ENCODE measurements at places on chromosomes 5 and 9.

DNA sequence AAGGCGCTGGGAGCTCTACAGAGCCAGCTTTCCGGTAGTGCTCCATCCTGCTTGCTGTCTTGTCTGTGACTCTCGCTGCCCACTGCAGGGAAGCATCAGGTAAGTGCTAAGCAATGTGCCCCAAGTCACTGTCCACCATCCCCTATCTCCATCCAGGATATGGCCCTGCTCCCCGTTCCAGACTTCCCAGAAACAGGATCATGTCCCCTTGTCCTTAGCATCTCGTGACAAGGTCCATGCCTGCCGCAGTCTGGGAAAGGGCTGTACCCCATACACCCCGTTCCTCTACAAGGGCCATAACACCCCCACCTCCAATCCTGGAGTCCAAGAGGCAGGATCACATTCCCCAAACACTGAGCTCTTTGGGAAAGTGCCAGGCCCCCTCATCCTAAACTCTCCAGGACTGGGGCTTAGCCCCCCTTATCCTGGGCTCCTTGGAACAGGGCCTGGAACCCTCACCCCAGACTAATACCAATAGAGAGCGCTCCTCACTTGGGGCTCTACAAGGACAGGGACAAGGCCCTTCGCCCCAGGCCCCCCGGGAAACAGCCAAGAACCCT, 566 bp downstream of the RPP25L start:
- no peak for DNase-seq

- no peak for DNase-seq
These were observed 465.5 kb downstream of the DNAH5 start for GRCh38 chr5:13478831-13479465.

GRCh38 chr5:79062436-79062835, 7.0 kb downstream of the DMGDH start:
- no peak for DNase-seq

DNA sequence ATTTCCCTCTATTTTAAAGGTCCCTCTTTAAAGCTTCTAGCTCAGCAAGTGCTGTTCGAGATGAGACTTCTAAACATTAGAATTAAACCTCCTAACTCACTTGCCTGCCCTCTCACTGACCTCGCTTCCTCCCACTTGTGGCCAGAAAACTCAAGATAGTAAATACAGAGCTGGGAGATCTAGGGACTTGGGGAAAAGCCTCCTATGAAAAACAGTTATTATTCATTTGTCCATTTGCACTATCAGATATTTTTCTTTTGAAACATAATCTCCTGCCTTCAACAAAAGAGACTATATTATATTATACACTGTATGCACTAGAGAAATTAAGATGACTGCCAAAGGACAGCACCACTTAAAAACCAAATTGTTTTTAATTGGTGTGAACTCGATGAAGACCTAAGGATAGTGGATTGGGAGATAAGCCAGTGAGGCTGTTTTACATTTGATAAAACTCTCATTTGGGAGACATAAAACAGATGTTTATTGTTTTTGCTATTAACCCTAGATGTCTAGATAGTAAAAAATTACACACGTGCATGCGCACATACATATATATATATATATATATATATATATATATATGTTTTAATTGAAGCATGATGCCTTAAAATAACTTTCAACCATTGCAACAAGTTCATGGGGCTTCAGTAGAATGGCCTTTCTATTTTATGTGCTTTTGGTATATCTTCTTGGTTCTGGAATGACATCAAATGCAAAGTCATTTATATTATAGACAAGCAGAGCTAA, 229.4 kb downstream of the ADAMTSL1 start:
- no peak for DNase-seq

DNA sequence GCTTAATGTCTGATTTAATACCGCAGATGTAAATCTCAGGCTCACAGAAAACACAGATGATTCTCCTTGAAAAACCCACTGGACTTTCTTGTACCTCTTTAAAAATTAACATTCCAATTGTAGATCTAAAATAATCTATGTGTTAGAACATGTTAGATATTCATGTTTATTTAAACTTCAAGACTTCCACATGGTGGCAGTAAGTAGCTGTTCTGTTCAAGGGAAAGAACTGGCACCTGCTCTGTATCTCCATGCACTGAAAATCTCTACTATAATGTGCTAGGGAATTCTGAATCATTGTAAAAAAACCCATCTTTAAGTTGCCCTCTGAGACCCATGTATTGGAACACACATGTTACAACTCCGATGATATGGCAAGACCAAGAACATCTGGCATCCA, 366.9 kb downstream of the DMRTA1 start:
- no peak for DNase-seq

DNA sequence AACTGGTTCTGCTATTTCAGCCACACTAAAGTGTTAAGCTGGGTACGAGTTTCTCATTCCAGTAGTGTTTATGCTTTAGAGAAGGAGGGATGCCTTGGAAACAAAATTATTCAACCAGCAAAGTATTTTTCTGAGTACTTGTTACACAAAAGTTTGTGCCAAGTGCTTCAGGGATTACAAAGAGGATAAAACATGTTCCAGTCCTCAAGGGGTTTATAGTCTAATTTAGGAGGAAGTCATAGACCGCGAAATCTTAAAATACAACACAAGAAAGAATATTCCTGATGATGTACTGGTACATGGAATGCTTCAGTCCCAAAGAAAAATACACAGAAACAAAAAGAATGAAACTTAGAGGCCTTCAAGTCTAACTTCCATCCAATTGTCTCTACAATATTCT, 85.4 kb upstream of the NR4A3 start:
- no peak for DNase-seq

DNA sequence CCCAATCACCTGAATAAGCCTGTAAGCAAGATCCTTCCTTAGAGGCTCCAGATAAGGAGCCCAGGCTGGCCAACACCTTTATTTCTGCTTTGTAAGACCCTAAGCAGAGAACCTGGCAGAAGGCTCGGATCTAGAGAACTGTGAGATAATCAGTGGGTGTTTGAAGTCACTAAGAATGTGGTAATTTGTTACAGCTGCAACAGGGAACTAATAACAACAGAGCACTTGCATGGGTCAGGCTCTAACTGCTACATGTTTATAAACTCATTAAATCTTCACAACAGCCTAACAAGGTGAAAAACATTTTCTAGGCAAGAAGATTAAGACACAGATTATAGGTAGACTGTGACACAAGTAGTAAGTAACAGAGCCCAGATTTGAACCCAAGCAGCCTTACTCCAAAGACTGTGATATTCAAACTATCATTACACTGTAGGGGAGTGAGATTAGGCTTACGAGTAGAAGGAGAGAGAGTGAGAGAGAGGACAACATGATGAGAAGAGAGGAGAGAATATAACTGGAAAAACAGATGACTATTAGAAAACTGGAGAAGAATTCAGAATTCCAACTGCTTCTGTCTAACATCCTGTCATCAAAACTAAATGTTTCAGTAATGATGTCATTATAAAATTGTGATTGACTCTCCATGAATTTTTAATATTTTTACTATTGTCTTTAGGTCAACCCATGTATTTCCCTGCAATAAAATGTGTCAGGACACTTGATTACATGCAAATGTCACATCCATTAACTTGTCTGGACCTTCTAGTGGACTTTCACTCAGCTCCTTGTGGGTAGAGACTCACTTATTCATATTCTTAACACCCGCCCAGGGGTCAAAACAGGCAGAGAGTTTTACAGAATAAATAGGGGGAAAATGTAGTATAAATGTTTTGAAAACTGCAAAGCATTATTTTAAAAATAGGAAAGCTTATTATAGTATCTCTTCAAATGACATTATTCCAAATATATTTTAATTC, 290.9 kb upstream of the RGMB start:
- no peak for DNase-seq

DNA sequence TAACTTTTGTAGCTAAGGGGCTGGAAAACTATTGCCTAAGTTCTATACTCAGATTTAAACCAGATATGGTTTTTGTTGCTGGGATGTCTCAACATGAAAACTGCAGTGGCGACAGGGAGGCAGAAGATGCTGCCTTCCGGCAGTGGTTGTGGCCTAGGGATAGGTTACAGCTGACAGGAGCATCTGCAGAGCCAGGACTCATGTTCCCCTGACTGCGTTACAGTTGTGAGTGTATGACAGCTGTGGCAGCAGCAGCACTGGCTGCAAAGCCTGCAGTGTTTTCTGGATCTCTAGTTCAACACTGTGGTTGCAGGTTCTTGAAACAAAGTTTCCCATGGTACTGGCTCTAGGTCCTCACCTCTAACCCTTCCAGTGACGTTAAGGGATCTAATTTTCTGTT, 498.8 kb upstream of the CDH18 start:
- DNase-seq = no peak

DNA sequence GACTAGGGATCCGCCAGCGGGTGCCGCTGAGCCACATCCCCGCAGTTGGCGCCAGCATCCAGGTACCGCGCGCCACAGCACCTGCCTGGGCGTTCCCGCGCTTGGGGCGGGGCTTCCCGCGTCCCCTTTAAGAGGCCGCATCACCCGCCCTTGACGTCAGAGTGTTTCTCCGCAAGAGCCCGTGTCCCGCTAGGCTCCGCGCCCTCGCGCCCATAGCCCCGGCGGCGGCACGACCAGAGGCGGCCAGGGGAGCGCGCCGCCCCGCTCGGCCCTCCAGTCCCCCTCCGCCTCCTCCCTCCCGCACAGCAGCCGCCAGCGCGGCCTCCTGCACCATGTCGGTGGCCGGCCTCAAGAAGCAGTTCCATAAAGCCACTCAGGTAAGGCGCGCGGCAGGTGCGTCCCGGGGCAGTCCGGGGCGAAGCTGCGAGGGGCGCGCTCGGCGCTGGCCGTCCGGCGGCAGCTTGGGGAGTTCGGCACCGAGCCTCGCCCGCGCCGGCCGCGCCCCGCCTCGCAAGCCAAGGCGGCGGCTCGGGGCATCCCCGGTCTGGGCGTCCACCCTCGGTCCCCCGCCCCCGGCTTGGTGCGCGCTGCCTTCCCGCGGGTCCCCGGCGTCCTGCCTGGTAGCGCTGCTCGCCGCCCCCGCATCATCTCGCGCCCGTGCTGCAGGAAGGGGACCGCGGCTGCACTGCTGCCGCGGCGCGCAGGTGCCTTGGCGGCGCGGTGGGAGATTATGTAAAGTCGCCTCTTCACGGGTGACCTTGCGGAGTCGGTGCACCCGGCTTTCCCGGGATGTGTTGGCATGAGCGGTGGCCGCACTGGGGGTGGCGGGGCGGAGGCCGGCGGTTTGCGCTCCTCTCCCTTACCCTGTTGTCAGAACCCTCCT, at the start of gene SH3GL2:
Gene SH3GL2, plus strand, starts transcription at position 156 of the 883 bp plus-strand sequence.
- DNase-seq = no peak
